Effector memory CD8-positive, alpha-beta T cell (primary cell): ENCODE measurements at places on chromosomes 4 and X.
A peak's percentile ranks its signal among the peaks of the same experiment; 100 is the strongest.

DNA sequence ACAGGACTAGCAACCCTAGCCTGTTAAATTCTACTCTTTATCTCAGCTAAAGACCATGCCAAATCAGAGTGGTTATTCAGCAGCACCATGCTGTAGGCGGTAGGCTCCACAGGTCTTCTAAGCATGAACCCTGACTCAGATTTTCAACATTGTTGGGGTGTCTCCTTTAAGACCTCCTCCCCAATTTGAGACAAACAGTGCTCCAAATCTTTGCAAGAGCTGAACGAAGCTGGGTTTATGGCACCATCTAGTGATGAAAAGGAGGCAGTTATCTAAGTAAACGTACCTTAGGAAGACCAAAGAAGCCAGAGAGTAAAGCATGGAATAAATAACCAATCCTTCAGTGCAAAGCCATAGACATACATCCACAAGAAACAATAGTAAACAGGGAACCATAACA lies 334.5 kb upstream of the SLC7A11 start:
- no peak for DNase-seq

DNA sequence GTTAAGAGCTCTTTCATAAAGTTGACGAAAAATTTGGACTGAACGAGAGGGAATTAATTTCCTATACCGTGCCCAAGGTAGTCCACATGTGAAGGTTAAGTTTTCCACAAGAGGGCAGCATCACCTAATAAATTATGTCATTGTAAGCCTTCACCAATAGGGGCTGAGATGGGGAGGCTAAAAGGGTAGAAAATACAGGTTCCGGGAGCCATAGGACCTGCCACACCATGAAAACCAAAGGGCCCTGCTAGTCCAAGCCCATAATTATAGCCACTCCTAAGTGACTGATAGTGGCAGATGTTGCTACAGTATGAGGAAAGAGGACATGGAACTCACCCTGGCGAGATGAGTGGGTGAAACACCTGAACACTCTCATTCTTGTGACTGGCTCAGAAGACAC lies 122.2 kb downstream of the SHROOM4 start:
- peak; percentile 0 for DNase-seq

DNA sequence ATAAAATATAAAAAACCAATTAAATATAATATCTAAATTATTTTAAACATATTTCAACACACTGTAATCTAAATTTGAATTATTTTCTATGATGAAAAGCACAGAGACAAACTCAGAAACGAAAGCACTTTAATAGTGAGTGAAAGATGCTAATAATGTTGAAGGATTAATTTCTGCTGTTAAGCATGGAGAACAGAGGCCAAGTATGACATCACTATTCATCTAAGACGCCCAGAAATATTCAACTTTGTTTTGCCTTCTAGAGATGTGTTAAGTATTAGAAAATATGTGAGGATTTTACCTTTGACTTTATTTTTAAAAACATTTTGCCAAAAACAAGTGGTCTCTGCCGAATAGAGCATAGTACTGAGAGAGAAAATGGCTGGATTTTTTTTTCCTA lies 19.3 kb downstream of the ARHGEF6 start:
- no peak for DNase-seq

GRCh38 chrX:132694382-132694781 lies 205.5 kb upstream of the MBNL3 start:
- no peak for DNase-seq

GRCh38 chrX:79506001-79506400 lies 138.9 kb upstream of the ITM2A start:
- no peak for DNase-seq

DNA sequence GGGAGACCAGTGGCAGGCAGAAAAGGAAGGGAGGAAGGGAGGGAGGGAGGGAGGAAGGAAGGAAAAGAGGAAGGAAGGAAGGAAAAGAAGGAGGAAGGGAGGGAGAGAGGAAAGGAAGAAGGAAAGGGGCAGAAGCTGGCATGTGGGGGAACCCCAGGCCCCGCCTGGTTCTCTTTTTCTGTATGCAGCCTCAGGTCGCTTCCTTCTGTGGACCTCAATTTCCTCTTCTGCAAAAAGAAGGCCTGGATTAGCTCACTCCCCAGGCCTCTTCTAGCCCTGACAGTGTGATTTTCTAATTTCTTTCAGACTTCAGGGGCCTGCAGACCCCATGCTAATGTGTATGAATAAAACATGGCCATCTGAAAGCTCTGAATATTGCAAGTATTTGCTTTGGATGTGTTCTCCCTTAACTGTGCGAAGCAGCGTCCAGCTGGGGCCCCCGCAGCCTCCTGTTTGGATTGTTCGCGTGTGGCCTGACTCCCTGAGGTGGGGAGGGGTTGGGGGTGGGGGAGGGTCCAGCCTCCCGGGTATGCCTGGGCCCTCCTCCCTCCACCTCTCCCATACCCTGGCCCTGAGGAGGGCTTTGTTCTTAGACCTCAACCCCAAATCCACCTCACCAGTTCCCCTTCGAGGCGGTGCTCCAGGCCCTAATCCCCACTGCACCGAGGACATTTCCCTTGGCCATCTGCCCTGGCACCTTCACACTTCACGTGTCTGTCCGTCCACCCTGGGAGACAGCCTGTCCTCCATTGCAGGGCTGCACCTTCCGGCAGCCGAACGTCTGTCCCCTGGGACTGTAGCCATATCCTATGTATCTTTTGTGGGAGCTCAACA lies 199.9 kb upstream of the ATP6AP2 start:
- no peak for DNase-seq

GRCh38 chr4:141643557-141643956 lies 7.2 kb downstream of the IL15 start:
- no peak for DNase-seq

DNA sequence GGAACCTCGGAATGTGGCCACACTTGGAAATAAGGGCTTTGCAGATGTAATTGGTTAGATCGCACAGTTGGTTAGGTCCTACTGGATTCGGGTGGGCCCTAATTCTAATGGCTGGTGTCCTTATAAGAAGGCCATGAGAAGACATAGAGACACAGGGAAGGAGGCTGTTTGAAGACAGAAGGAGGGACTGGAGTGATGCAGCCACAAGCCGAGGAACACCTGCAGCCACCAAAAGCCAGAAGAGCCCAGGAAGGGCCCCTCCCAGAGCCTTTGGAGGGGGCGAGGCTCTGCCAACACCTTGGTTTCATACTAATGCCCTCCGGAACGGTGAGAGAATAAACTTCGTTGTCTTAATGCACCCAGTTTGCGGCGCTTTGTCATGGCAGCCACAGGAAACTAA lies 47.0 kb downstream of the EVC start:
- DNase-seq = no peak

DNA sequence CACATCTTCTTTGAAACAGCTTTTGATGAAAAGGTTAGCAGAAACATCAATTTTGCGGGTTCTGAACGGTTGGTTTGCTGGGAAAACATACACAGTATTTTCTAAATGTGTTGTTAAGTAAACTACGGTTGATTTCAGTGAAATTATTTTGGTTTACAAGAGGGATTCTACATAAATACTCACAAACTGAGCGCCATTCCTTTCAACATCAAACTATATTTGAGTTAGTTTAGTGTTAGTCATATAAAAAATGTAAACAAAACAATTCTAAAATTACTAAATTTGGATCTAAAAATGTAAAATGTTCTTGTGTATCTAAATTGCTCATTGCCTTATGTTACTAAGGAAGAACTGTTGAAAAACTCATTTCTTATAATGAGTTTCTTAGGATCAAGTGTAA lies 425.6 kb downstream of the PCDH18 start:
- no peak for DNase-seq

DNA sequence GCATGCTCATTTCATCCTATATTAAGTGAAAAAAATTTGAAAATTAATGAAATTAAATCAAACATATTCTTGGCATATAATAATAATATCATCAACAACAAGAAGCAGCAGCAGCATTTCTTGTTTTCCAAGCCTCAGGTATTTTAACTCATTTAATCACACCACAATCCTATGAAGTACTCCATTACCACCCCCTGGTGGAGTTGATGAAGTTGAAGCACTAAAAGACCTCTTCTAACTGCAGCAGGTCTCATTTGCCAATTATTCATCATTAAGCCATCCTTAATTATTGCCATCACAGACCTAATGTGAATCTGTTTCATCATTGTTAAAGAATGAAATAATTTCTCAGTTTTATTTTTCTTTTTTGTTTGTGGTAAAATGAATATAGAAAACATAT lies 801.4 kb upstream of the GRID2 start:
- DNase-seq = no peak

- no peak for DNase-seq
Measured at GRCh38 chrX:46376246-46376885, 168.9 kb downstream of the ZNF674 start.

GRCh38 chr4:187491959-187492358 lies 503.6 kb upstream of the ZFP42 start:
- no peak for DNase-seq

- no peak for DNase-seq
Measured at GRCh38 chrX:45743081-45743533, 542.4 kb upstream of the DIPK2B start.

DNA sequence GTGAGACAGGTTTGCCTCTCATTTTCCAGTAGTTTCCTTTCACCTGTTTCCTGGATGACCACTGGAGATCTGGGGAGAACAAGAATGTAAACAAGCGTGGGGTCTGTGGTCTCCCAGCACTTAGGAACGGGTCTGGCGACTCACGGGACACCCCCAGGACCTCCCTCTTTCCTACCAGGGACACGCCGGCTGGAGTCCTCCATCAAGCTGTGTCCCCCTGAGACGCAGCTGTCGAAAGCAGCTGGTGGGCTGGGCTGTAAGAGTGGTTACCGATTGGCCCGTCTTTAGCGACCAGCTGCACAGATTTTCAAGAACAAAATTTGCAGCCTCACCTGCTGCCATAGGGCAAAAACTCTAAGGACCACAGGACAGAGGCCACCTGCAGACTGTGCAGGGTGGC lies 11.9 kb downstream of the LRPAP1 start:
- DNase-seq = no peak

GRCh38 chr4:76630741-76631140 lies 195.7 kb downstream of the SHROOM3 start:
- no peak for DNase-seq

DNA sequence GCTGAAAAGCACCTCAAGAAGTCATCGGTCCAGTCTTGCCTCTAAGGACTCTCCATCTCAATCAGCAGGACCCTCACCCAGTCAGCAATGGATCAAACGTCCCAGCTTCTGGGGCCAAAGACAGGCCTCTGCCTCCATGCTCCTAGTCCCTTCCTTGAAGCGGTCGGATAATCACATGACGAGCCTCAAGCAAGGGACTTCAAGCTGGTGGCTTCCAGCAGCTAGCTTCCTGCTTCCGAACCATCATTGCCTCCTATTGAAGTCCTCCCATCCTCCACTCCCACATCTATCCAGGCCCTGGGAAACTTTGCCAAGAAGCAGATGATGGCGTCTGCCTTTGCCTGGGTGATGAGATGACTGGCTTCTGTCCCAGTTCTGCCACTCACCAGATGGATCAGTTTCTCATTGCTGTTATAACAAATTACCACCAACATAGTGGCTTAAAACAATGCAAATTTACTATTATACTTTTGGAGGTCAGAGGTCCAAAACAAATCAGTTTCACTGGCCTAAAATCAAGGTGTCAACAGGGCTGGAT lies 135.2 kb upstream of the MAMLD1 start:
- no peak for DNase-seq

DNA sequence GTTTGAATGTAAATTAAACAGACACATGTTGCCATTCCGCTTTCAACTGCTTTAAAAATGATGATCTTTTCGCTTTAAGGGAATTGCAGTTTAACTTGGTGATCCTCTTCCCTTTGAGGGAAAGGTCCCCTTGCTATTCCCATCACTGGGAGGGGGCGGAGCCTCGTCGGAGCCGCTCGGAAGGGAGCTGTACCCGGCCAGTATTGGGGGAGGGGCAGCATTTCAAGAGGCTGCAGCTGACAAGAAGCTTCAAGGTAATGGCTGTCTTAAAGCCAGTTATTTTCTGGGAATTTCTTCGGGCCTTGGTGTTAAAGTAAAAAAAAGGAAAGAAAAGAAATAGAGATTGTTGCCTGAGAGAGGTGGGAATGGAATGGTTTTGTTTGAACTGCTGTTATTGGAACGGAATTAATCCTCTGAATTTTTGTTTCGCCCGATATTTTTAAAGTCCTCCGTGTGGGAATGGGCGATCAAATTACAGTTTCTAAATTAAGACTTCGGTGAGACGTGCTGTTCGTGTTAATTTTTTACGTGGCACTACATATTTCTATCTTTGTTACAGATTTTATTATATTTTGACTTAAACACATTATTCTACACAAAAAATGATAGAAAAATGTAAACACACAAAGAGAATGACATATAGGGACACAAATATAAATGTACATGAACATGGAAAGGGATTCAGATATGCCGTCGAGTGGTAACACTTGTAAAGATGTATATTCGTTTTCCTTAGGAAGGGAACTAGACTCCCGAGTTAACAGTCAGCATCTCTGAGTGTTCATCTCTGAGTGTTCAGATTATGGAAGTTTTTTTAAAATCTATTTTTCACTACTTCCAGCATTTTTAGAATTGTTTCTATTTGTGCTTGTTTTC lies 9.2 kb downstream of the PWWP3B start:
- no peak for DNase-seq

DNA sequence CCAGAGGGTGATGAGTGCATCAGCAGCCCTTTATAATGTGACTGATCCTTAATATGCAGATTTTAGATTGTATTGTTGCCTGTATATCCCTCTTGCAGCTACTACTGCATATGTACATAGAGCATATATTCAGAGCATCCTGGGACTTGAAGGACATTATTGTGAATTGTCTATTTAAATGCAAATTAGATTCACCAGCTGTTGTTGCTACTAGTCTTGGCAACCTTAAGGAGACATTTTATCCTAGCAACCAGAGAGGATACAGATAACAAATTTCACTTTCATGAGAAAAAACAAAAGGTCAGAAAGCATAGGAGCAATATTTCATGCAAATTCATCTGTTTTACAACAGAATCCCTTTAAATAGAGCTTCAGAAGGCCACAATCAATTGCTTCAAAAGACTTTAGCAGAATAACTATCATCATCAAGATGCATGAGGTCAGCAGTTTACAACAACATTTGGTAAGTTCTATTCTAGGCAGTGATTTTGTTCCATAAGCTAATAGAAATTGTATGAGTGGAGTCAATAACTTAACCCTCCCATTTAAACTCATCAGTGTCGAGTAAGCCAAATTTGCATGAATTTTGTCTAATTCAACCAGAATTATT lies 148.6 kb downstream of the GC start:
- no peak for DNase-seq

DNA sequence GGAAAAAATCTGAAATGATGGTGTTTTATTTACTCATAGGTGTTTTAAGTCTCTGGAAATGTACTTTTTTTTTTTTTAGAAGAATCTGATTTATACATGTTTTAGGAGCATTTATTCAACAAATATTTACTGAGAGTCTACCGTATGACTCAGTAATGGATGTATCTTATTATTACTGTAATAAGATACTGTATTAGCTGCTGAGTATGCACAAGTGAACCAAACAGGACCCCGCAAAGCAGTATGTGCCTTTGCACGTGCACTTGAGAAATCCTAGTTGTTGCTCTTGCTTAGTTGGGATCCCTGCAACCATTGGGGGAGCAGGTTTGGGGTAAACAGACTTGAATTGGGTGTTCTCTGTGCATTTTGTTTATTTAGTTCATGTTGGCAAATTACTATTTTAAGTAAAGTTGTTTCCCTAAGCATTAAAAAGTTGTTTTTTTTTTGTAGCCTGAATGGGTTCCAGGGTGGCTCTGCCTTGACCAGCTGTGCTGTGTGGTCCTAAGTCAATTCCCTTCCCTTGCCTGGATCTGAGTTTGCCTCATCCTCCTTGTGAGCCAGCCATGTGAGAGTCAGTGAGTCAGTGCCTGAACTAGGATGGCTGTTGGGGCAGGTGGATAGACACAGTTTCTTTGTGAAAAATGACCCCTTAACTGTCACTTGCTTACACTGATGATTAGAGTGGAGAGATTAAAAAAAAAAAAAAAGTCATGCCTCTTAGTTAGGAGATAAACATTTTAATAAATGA lies 27.7 kb downstream of the DCUN1D4 start:
- DNase-seq = no peak
